ENCODE measurements at places on chromosomes 2 and 18.

- no peak for DNase-seq
Observed at GRCh38 chr2:72956936-72957335, 39.6 kb downstream of the EMX1 start.

DNA sequence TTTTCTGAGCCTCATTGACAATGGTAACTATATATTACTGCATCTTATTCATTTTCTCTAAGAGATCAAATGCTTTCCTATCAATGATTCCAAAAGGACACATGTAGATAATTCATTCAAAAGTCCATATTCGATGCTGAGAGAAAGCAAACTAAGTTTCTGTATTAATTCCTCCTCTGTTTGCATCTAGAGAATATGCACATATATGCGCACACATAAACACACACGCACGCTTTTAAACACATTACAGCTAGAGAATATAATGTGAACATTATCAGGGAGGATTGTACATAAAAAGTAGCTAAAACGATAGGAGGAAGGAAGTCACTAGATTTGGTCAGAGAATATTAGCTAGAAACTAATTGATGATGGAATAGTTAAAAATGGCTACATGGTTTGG is 379.0 kb upstream of the NETO1 start:
- DNase-seq = no peak

DNA sequence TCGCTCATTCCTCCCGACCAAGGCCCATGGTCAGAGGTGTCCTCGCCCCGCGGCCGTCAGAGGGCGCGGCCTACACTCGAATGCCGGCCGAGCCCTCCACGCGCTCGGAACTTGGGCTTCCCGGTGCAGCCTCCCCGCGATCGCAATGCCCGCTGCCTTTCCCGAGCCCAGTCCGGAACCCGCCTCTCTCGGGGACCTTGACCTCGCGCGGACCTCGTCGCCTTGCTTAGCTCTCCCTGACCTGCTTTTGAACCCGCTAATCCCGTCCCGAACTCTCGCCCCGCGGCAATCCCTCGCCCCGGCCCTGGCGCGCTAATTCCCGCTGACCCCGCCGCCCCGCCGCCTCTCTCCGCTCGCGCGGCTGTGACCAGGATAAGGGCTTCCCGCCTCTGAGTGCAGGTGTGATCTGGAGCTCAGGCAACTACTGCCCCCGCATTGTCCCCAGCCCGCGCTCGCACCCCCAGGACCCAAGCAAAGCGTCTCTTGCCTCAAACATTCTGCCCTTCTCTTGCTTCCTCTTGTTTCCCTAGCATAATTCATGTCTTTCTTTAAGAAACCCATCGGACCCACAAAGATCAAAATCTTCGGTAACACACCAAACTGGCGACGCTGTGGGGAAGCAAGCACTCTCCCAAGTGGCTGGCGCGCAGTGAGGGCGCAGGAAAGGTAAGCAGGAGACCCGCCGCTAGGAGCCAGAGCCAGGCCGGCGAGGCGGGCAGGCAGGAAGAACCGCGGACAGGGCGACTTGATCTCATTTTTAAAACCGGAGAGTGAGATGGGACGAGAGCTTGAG is 46.6 kb upstream of the ATP6V1B1 start:
- DNase-seq = no peak

DNA sequence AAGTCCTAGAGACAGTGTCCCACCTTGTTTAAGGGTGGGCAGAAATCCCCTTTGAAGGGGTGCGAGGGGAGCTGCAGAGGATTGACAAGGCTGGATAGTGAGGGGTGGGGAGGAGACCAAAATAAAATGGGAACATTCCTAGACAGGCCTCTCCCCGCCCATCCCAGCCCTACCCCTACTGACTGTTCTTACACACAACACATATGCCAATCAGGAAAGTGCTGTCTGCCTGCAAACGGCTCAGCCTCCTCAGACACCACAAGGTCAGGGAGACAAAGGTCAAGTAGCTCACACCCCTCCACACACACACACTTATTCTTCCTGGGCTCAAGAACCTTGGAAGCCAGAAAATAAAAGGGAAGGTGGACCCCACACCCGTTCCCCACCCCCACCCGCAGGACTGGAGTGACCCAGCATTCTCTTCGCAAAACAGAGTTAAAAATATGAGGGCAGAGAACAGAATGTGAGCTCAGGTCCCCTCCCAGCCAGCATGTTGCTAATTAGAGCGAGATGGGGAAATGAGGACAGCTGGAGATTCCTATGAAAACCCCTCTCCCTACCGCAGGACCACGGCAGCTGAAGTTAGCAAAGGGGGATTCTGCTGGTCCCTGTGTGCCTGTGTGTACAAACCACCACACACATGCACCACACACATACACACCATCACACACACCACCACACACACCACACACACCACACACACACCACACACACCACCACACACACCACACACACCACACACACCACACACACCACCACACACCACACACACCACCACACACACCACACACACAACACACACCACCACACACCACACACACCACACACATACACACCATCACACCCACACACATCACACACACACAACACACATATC is 197.8 kb downstream of the TNS1 start:
- no peak for DNase-seq

DNA sequence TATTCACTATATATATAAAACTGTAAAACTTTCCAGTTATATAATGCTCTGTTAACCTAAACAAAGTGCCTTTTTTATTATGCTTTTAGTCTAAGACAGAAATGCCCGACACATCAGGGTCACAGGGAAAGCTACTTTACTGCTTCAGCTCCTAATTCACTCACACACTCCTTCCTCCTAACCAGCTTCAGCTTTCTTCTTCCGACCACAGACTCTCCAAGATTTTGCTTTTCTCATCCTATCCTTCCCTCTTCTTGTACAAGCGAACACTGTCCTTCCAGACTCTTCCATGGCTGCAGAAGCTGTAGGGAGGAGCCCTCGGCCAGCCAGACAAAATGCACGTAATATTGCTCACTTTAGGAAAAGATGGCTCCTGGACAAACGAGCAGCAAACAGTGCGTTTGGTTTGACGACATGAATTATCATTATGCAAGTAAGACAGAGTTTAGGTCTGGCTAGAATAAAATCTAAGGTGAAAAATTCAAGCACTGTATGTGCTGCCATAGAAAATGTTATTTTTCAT is 47.5 kb upstream of the HNRNPA3 start:
- no peak for DNase-seq

DNA sequence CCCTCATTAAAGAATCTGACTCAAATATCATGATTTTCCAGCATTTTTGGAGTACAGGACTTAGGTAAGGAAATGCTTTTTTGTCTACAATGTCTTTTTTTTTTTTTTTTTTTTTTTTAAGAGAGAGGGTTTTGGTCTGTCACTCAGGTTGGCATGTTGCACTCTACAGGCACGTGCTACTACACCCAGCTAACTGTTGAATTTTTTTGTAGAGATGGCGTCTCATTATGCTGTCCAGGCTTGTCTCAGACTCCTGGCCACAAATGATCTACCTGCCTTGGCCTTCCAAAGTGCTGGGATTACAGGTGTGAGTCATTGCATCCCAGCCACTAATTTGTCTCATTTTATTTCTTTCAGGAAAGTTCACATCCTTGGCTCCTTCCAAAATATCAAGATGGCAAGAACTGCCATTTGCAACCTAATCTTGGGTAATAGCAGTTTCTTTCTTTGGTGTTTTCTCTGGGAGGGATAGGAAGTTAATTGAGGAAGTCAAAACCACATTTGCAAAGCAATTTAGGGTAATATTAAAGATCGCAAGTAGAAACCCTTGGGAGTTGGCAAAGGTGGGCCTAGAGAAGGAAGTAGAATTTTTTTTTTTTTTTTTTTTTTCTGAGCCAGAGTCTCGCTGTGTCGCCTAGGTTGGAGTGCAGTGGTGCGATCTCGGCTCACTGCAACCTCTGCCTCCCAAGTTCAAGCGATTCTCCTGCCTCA is 15.5 kb downstream of the PNO1 start:
- DNase-seq = no peak

DNA sequence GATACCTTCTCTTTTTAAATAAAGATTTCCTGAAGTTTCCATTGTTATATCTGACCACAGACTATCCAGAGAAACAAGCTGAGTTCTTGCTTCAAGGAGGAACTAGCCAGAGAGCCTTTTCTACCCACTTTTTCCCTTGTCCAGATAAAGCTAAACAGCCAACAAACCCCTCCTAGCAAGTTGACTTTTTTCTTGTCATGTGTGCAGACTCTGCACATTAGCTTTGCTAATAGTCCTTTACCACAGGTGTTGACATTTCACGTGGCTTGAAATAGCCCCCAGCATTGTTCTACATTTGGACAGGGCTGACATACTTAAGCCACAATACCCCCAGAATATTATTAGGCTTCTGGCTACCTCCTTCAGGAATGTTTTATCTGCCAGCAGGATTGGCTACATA is 40.7 kb downstream of the PCBP1 start:
- DNase-seq = no peak

DNA sequence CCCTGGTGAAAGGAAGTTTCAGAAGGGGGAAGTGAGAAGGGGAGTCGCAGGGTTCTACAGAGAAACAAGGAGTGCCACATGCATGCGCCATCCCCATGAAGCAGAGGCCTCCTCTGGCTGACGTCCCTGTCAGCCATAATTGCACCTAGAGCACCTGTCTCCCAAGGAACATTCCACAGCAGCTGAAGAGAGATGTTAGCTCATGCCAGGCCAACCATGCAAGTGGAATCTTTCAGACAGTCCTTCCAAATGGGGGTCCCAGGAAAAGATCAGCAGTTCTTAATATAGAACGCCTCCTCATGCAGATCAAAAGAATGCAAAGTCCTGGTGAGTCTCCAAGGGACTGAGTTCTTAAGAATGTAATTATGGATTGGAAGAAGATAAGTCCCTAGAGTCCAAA is 29.6 kb downstream of the MRO start:
- no peak for DNase-seq

DNA sequence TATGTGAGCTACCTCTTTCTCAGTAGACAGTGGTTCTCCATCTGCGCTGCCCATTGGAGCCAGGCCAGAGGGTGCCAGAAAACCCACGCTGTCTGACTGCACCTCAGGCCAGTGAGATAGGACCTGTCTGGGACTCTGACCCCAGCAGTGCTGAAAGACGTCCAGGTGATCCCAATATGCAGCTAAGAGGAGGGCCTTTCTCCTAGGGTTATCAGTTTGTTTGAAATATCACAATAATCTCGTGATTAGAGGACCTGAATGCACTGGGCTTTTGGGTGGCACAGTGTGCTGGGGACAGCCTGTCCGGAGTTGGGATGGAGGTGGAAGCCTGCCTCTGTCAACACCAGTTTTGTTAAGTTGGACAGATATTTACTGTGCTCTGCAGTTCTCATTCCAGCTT is 216.3 kb downstream of the LDLRAD4 start:
- DNase-seq = no peak

DNA sequence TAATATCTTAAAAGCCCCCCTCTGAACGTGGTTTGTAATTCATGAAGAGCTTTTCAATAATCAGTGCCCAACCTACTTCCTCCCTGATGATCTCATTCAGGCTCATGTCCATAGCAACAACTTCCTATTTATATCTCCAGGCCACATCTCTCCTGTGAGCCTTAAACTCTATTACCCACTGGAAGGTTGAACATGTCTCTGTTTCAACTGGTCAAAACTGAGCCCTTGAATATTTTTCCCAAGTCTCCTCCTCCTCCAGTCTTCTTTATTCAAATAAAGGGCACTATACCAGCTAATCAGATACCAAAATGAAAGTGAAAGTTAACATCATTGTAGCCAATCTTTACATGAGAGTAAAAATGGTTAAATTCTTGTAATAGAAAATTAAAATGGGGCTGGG is 63.7 kb upstream of the ITGA4 start:
- DNase-seq = no peak

- DNase-seq = no peak
Observed at GRCh38 chr2:205700331-205701132, 18.2 kb downstream of the NRP2 start.

- no peak for DNase-seq
Observed at GRCh38 chr2:33135645-33136044, 188.9 kb downstream of the LTBP1 start.

DNA sequence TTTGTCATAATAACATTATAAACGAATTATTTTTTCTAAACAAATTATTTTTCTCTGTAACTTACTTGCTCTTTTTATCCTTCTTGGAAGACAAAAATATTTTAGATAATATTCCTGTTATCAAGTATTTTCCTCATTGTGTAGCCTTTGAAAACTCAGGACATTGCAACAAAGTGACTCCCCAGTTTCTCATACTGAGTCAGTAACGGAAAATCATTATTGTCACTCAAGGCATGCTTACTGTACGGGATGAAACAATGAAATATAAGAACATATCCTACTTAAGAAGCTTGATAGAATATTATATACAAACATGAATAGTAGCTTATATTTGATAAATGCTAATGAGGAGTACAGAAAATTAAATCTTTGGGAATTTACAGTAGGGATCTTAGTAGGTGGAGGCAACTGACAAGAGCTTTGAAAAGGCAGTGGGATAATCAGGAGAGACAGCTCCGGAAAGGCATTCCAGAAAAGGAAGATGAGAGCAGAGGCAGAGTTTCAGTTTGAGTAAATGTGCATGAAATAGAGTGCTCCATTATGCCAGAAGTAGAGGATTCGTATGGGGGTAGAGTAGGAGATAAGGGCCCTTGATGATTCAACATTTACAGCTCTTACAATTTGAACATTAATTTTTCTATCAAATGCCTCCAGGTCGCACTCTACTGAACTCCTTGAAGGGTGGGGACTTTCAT is 14.0 kb upstream of the YES1 start:
- no peak for DNase-seq

DNA sequence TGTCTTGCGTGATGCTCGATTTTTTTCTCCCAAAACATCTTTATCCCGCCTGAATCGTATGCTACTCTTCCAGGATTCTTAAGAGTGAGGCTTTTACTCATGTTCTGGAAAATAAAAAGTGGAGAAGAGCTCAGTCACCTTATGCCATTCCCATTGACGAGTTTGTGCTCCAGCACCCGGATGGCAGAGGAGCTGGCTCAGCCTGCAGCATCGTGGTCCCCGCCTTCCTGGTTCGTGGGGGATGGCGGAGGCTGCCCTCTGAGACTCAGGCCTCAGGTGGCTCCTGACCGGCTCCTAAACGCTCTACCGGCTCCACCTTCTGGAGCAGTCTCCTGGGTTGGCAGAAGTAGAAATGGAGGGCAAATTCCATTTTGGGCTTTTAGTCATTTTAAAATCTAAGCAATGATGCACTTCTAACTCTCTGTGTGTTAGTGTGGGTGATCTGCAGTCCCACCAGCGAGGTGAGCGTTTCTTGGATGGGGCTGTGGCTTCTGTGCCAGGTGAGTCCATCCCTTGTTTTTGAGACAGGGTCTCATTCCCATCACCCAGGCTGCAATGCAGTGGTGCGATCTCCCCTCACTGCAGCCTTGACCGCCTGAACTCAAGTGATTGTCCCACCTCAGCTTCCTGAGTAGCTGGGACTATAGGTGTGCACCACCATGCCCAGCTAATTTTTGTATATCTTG is 27.8 kb downstream of the RTP5 start:
- DNase-seq = no peak

- DNase-seq = no peak
Observed at GRCh38 chr18:49878567-49879270, 65.4 kb upstream of the ACAA2 start.

GRCh38 chr2:27929916-27930486 is 39.5 kb downstream of the BABAM2 start:
- DNase-seq = no peak

GRCh38 chr18:78798402-78799175 is 181.0 kb upstream of the SALL3 start:
- no peak for DNase-seq

Measured in effector CD8-positive, alpha-beta T cell (primary cell).